Tibial artery (tissue), 4 donors: ENCODE measurements at places on chromosomes 3 and 15.

GRCh38 chr15:99923711-99924110, 190.5 kb upstream of the LYSMD4 start:
- H3K27ac ChIP-seq, result no peak overlapping the region
- DNase-seq, result no peak
- no peaks in the 10 kb centered on the region for H3K4me1 ChIP-seq

- no peaks in the 10 kb centered on the region for H3K4me1 ChIP-seq
- H3K27me3 ChIP-seq, result no peaks in the 10 kb centered on the region
- H3K4me3 ChIP-seq, result no peak overlapping the region
- H3K36me3 ChIP-seq, result no peaks in the 10 kb centered on the region
Measured at GRCh38 chr15:60840703-60841411, 361.9 kb upstream of the ICE2 start.

GRCh38 chr3:129187857-129188256, 4.2 kb upstream of the CNBP start:
- no peaks in the 10 kb centered on the region for H3K4me1 ChIP-seq
- H3K27me3 ChIP-seq, result no peaks in the 10 kb centered on the region
- no peak for DNase-seq
- no peak overlapping the region for H3K27ac ChIP-seq

DNA sequence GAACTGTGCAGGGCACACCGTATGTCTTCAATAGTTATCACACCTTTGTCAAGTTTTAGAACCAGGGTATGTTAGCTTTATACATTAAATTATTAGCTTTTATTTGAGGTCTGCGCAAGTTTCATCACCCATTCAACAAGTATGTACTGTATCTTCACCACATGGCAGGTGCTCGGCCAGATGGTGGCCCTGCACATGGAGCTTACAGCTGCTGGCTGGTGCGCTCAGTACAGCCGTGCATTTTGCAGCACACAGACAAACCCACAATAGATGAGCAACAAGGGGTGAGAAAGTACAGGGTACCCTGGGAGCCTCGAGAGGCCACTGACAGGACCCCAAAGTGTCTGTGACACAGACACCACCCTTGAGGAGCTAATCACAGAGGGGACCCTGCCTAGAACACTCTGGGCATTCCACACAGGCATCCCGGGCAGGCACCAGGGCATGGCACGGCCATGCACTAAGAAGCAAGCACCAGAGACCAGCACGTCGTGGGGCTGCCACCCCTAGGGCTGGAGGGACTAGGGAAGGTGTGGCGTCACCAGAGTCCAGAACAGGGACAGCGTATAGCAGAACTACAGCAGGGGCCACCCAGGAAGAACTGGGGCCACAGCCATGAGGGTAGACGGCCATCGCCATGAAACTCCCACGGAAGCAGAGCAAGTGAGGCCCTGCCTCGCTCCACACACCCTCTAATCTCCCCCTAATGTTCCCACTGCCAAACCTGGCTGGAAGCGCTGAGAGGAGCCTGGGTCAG, 27.4 kb downstream of the ZXDC start:
- H3K4me3 ChIP-seq, result no peak overlapping the region
- no peaks in the 10 kb centered on the region for H3K4me1 ChIP-seq
- H3K36me3 ChIP-seq, result peaks cover 56% of the 10 kb centered on the region
- DNase-seq, result no peak
